Lower lobe of right lung (tissue), 2 donors: ENCODE measurements at places on chromosomes 7 and 10. TPM values are rescaled to one million over a fixed set of nuclear protein-coding genes. Genes with fewer than 3 reads are reported as not detected.

Gene C10orf105
- 0.32 TPM for total RNA-seq

Gene AGR3
- 105 TPM for total RNA-seq

- H3K27me3 ChIP-seq: peaks cover 10% of the 10 kb centered on the region
- H3K4me1 ChIP-seq: peaks cover 6% of the 10 kb centered on the region
- no peak for DNase-seq
- no peaks in the 10 kb centered on the region for H3K36me3 ChIP-seq
- no peak overlapping the region for H3K4me3 ChIP-seq
- H3K27ac ChIP-seq: no peak overlapping the region
These were observed 255.1 kb upstream of the PPP2R2D start for GRCh38 chr10:131645756-131646155.

GRCh38 chr7:74587435-74588126 is 69.9 kb upstream of the GTF2I start:
- peak; percentile 84 for DNase-seq
- peak overlapping the region; percentile 56 for H3K27ac ChIP-seq

DNA sequence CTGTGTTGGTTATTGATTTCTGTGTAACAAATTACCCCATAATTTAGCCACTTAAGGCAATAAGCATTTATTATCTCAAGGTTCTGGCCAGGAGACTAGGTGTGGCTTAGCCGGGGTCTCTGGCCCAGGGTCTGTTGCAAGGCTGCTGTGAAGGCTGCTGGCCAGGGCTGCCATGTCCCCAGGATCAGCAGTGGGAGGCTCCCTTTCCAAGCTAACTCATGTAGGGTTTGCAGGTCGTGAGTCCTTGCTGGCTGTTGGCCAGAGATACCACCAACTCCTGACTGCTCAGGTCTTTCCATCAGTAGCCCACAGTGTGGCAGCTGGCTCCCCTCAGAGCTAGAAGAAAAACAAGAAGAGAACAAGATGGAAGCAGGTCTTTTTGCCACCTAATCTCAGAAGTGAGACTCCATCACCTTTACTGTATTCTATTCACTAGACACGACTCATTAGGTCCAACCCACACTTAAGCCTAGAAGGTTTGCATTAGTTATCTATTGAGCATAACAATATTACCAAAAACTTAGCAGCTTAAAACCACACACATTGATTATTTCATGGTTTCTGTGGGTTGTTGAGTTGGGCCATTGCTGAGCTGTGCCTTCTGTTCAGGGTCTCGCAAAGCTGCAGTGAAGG is 185.6 kb downstream of the PFKFB3 start:
- H3K4me3 ChIP-seq: no peak overlapping the region
- DNase-seq: no peak
- peaks cover 19% of the 10 kb centered on the region for H3K4me1 ChIP-seq
- no peaks in the 10 kb centered on the region for H3K27me3 ChIP-seq
- no peak overlapping the region for H3K27ac ChIP-seq
- H3K36me3 ChIP-seq: no peaks in the 10 kb centered on the region

Gene FGL2
- total RNA-seq: 33.0 TPM

- H3K4me3 ChIP-seq: no peak overlapping the region
- no peaks in the 10 kb centered on the region for H3K36me3 ChIP-seq
- DNase-seq: no peak
- H3K27ac ChIP-seq: no peak overlapping the region
- H3K4me1 ChIP-seq: peaks cover 7% of the 10 kb centered on the region
These were observed 752.7 kb upstream of the GALNT17 start for GRCh38 chr7:70379210-70379609.

DNA sequence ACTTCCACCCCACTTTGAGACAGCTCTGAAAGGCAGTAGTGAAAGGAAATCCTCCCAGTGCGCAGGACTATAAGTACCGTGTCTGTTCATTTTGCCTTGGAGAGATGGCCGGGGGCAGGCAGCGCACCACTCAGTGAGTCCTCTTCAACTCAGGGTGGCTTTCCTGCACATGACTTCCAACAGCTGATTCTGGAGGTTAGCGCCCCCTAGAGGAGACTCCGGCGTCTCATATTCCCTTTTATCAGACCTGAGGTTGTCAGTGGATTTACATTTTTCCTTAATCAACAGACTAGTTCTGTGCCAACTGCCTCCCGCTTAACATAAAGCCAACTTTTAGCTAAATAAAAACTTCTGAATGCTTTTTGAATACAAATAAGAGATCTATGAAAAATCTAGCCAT is 101.0 kb downstream of the HERPUD2 start:
- H3K4me3 ChIP-seq: no peak overlapping the region
- no peaks in the 10 kb centered on the region for H3K4me1 ChIP-seq
- DNase-seq: no peak
- H3K27me3 ChIP-seq: no peaks in the 10 kb centered on the region

DNA sequence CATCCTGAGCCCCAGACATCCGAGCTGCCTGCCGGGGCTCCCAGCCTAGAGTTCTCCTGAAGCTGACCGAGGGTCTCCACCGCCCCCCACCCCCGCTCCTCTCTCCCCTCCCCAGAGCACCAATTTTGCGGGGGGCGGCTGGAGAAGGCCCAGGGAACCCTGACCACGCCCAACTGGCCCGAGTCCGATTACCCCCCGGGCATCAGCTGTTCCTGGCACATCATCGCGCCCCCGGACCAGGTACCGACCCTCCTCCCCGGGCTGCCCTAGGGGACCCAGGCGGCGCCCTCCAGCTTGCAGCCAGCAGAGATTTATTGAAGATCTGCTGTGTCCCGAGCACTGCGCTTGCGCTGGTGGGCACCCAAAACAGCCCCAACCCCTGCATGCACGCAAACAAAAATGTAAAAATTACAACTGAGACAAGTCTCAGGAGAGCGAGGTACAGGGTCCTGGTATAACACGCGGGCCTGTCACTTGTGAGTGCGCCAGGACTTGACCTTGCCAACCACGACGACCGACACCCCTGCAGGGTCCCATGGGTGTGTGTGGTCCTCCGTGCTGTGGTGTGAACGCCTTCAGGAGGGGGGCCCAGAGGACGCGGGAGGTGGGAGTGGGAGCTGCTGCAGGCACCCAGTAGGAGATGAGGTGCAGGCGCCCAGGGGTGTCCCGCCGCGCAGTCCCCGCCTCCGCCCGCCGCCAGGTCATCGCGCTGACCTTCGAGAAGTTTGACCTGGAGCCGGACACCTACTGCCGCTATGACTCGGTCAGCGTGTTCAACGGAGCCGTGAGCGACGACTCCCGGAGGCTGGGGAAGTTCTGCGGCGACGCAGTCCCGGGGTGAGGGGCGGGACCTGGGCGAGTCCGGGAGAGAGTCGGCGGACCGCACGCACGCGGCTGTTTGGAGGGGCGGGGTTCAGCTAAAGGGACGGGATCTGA is 3.1 kb downstream of the PCOLCE start:
- H3K27me3 ChIP-seq: no peaks in the 10 kb centered on the region
- peak; percentile 75 for DNase-seq
- H3K27ac ChIP-seq: peak overlapping the region; percentile 51
- peak overlapping the region; percentile 71 for H3K4me3 ChIP-seq
- H3K4me1 ChIP-seq: peaks cover 13% of the 10 kb centered on the region
- H3K36me3 ChIP-seq: no peaks in the 10 kb centered on the region

Gene PAPOLB
- total RNA-seq: 0.24 TPM

- H3K27me3 ChIP-seq: peaks cover 5% of the 10 kb centered on the region
- peak overlapping the region; percentile 81 for H3K27ac ChIP-seq
- no peak for DNase-seq
- peaks cover 51% of the 10 kb centered on the region for H3K4me1 ChIP-seq
These were observed 855 bp upstream of the PALD1 start for GRCh38 chr10:70477661-70478162.

DNA sequence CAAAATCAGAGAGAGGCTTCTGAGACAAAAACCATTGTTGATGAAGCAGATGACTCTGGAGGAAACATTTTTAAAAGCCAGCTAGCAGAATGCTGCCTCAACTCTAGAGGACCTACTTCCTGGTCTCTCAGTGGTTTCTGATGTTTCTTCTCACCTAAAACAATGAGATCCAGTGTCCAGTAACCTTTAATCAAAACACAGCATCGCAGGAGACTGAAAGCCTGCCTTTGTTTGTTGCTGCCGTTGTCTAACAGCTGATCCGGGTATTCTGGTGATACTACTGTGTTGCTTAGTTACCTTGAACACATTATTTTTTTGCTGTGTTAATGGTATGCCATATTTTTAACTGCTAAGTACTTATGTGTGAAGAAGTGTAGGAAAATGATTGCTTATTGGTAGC is 70.9 kb downstream of the WIPF3 start:
- no peak overlapping the region for H3K27ac ChIP-seq
- no peaks in the 10 kb centered on the region for H3K4me1 ChIP-seq
- H3K36me3 ChIP-seq: no peaks in the 10 kb centered on the region
- H3K27me3 ChIP-seq: peaks cover 4% of the 10 kb centered on the region
- H3K4me3 ChIP-seq: no peak overlapping the region
- no peak for DNase-seq

DNA sequence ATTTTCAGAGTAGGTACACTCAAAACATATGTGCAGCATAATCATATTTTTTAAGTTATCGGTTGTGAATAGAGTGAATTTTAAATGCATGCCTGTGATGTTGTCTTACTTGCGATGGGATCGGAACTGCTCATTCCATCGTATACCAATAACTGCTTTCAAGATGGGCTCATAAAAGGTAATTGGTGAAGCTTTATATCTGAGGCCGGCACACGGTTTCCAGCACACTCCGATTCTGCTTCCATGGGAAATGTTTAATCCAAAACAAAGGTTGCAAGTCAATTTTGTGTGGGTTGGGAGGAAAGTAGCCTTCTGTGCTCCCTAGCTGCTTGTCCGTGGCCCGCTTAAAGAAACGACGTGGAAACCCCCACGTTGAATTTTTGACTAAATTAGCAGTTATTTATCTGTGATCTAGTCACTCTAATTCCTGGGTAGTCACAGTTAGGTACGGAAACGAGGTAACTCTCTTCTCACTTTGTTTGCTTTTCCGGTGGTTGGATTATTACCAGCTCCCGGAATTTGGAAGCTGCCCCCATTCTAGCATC is 10.1 kb upstream of the CELF2 start:
- no peak overlapping the region for H3K4me3 ChIP-seq
- no peak overlapping the region for H3K27ac ChIP-seq
- DNase-seq: no peak
- peaks cover under 1% of the 10 kb centered on the region for H3K4me1 ChIP-seq

Gene TIMM23
- total RNA-seq: 34.2 TPM

DNA sequence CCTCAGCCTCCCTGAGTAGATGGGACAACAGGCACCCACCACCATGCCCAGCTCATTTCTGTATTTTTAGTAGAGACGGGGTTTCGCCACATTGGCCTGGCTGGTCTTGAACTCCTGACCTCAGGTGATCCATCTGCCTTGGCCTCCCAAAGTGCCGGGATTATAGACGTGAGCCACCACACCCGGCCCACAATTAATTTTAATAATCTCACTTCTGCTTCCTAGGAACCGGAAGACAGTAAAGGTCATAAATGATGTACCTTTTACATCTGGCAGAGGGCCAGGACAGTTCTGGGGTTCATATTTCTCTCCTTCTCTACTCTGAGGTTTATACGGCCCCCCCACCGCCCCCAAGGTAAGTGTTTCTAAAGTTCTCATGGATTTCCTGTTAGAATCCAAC is 31.2 kb upstream of the AOAH start:
- H3K36me3 ChIP-seq: no peaks in the 10 kb centered on the region
- no peaks in the 10 kb centered on the region for H3K27me3 ChIP-seq
- H3K27ac ChIP-seq: no peak overlapping the region
- no peak overlapping the region for H3K4me3 ChIP-seq

Gene GPR22
- not detected for total RNA-seq

- no peak for DNase-seq
- H3K4me3 ChIP-seq: no peak overlapping the region
- H3K27me3 ChIP-seq: no peaks in the 10 kb centered on the region
- no peaks in the 10 kb centered on the region for H3K36me3 ChIP-seq
- no peaks in the 10 kb centered on the region for H3K4me1 ChIP-seq
These were observed 347.9 kb downstream of the TNS3 start for GRCh38 chr7:47233996-47234395.

Gene C10orf143
- 3.7 TPM for total RNA-seq

DNA sequence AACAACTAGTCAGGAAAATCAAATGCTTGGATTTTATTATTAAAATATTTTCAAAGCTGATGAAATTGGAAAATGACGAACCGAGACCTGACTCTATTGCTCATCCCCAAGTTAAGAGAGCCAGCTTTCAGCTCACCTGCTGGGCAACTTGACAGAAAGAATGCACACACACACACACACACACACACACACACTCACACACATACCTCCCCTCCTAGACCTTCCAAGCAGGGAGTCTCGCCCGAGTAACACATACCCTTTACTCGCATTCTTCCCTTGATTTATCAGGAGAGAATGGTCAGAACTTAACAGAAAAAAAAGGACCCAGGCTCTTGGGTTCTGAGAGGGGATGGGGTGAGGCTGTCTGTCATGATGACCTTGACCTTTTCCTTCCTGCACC is 19.1 kb downstream of the GPRIN2 start:
- DNase-seq: no peak
- H3K27ac ChIP-seq: no peak overlapping the region
- peaks cover 13% of the 10 kb centered on the region for H3K4me1 ChIP-seq
- H3K4me3 ChIP-seq: no peak overlapping the region
- peaks cover 17% of the 10 kb centered on the region for H3K27me3 ChIP-seq

GRCh38 chr10:130360826-130361311 is 224.7 kb downstream of the GLRX3 start:
- H3K4me1 ChIP-seq: no peaks in the 10 kb centered on the region
- no peaks in the 10 kb centered on the region for H3K27me3 ChIP-seq
- no peak for DNase-seq
- H3K36me3 ChIP-seq: no peaks in the 10 kb centered on the region
- H3K27ac ChIP-seq: no peak overlapping the region
- H3K4me3 ChIP-seq: no peak overlapping the region

DNA sequence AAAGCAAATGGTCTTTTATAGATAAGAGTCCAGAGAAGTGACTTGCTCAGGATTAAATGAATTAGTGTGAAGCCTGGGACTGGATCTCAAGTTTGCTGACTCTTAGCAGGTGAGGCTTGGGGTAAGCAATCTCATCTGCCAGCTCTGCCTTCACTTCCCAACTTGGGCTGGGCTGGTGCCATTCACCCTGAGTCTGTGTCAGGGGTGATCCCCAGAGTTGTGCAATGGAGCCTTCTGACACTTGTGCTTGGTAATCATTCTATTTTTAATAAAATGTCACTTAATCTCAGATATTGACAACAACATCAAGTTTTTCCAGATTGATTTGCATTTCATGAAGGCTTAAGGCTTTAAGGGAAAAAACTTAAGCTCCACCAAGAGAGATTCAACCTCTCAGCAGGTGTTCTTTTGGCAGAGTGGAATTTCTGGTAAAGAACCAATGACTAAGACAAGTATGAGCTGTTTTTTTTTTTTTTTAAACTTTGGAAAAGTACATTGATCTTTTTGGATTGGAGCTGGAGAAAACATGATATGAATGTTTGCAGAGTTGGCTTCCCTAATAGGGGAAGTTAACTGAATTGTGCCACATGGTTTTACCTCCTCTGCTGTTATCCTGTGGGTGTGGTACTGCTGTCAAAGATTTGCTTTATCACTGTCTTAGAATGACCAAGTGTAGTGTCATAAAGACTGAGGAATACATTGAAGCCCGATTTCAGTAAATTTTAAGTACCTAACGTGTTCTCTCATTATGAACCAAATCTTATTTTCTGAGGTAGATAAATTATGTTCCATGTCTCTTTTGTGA is 48.6 kb upstream of the GPR37 start:
- no peak overlapping the region for H3K4me3 ChIP-seq
- H3K27ac ChIP-seq: no peak overlapping the region
- no peak for DNase-seq
- H3K4me1 ChIP-seq: no peaks in the 10 kb centered on the region
- H3K27me3 ChIP-seq: no peaks in the 10 kb centered on the region

- H3K27me3 ChIP-seq: no peaks in the 10 kb centered on the region
- peaks cover 12% of the 10 kb centered on the region for H3K4me1 ChIP-seq
- H3K36me3 ChIP-seq: no peaks in the 10 kb centered on the region
- no peak overlapping the region for H3K27ac ChIP-seq
- no peak overlapping the region for H3K4me3 ChIP-seq
These were observed 84.7 kb upstream of the DKK1 start for GRCh38 chr10:52229291-52229931.

Gene ZNF438
- total RNA-seq: 15.2 TPM

Gene MOGAT3
- total RNA-seq: not detected
